ENCODE measurements at places on chromosomes 3 and 15.

DNA sequence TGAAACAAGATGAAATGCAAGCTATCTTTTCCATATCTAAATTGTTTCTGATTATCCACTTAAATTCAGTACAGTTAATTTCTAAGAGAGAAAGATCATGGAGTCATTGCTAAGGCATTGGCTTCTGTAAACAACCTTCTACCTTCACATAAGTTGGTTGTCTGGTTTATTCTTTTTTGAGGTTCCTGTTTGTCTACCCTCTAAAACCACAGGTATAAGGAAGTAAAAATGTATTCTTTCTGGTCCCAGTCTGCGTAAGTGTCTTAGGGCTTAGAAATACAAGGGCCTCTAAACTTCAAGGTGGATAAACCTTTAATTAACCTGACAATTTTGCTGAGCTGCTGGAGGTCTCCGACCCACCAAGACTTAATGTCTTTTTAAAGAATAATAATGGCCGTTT, 3.6 kb upstream of the ATOSA start:
- DNase-seq = no peak

- peak; percentile 97 for DNase-seq
These were observed 511.3 kb downstream of the SHQ1 start for GRCh38 chr3:72336821-72337479.

DNA sequence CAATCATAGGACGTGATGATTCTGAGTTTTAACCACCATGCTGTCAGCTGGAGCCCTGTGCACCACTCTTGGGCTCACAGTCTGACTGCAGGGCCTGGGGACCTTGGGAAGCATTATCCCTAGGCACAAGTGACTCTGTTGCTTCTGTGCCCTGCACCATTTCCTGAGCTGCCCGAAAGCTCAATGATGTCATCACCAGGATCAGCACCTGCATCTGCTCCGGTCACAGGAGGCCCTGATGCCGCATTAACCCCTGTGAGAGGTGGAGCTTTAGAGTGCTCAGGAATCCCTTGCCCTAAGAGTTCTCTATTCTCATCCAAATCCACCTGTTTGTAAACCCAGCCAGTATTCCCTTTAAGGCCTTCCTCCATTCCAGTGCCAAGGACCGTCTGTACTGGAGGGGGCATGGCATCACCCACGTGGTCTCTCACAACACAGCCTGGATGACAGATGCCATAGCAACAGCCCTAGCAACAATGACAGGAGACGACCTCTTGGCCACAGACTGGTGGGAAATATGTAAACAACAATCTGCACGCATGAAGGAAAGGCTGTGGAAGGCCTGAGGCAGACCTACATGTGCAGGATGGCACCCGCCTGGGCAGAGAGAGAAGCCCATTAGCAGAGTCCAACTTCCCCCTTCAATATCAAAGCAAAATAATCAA, 37.9 kb downstream of the NTRK3 start:
- no peak for DNase-seq

DNA sequence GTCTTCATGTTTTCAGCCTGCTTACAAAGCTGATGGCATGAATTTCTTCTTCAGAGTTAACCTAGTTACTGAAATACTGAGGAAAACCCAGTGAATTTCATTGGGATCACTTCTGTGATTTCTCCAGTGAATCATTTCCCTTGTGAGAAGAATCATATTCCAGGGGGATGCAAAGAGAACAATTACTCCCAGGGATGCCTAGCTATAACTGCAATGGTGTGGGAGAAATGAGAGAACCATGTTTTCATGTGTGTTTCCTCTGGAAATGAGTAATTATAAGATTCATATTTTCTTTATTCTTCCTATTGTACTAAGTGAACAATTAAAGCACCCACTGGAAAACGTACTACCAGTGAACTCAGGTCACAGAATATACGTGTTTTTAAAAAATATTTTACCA, 485.4 kb downstream of the GRM7 start:
- DNase-seq = no peak

- no peak for DNase-seq
These were observed 26.4 kb downstream of the ABHD17C start for GRCh38 chr15:80721476-80721875.

DNA sequence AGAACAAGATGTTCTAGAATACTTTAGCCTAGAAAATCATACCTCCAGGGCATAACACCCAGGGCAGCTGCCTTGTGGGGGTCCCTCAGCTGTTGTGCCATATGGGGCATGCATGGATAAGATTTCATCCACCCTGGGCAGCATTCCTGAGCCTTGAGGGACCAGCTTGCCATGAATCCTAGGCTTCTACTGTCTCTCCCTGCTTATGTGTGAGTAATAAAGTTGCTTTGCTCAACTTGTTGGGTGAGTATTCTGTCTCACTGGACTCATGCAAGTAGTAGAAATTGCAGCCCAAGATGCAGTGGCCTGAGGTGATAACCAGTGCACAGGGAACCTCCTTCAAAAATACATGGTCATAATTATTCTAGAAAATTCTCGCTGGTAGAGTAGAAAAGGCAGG, 52.1 kb upstream of the EPHB1 start:
- DNase-seq = no peak

DNA sequence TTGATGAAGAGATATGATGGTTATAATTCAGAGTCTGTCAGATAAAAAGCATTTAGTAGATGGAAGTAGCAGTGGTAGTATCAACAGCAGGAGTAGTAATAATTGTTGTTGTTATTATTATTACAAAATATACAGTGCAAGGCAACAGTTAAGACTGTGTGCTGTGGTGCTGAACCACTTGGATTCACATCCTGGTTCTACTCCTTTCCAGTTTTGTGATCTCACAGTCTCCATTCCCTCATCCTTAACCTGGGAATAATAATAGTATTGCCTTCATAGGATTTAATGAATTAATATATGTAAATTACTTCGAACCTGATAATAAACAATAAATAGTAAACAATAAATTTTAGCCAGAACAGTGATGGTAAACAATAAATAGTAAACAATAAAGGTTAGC, 37.1 kb upstream of the TSC22D2 start:
- DNase-seq = no peak

- no peak for DNase-seq
These were observed 275.6 kb downstream of the BBX start for GRCh38 chr3:107798381-107798780.

DNA sequence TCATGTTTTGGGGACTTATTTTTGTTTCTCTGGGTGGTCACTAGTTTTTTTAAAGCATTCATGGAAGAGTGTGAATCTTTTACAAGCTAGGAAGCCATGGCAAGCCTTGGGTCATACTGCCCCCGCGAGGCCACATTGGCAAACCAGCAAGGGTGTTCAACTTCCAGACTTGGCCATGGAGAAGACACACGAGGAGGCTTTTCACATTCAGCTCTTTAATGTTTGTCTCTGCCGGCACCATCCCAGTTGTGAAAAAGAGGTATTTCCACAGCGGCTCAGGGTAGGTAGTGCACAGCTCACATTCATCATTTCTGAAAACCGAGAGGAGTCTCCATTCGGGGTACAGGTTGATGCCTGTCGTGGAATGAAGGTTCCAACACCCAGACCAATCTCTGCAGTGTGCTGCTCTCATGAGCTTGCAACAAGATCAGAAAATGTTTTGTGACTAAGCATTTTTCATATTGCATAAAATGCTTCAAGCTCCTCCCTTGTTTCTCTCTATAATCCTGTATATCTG, 7.7 kb downstream of the CCR5 start:
- DNase-seq = no peak

DNA sequence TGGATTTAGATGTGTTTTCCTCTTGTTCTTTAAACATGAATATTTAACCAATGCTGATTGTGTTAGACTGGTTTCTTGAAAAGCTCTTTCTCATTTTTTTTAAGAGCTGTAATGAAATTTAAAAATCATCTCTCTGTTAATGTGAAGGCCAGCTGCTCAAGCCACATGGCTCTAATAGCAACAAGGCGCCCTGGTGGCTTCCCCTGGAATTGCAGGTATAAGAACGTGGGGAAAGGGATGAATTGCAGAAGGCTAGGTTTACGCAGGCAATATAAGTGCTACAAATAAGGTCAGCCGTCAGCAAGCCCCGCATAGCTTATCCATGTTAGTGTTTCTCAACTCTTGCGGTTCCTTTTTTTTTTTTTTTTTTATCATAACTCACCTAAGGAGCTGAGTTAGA, 108.5 kb downstream of the SAMMSON start:
- DNase-seq = no peak

DNA sequence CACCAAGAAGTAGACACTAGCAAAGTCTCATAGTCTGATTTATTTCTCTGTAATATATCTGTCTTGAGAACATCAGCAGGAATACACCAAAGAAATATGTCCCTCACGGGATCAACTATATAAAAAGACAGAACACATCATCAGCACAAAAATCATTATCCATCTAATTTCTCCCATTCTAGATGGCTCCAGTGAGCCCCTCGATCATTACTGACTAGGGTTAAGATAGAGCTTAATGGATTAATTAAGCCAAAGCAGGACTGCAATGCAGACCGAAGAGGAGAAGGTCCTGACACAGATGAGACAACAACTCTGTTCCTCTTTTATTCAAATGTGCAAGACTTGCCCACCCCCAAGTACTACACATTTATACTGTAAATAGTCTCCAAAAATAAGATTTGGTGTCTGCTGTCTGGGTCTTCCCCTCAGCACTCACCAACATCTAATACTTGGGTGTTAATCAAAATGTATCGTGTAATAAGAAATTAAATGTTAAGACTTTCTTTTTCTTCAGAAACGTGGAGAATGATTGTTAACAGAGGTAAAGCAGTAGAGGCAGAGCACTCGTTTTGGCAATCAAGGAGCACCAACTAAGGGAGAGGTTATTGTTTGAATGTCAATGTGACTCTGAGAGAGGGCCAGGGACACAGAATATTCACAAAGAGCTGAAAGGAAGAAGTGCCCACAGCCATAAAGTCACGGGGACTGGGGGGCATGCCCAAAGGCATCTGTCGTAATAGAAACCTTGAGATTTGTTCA, 133.6 kb downstream of the TIGIT start:
- no peak for DNase-seq

DNA sequence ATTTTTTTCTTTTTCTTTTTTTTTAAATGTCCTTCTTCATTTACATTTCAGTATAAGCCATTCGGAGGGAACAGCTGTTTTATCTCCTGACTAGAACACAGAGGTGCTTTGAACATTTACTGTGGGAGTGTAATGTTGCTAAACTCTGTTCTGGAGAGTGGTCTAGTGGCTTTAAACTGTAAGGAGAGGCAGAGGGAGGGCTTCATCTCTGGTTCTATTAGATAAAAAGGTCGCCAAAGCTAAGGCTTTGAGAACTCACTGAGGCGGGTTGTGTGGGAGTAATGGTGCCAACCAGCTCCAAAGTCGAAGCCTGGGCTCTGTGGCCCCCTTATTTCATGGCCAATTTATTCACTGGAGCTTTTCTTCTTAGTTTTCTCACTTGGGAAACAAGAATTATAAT, 133.2 kb downstream of the ANXA2 start:
- DNase-seq = no peak
